NCI-H460 (cell line): ENCODE measurements at places on chromosomes 11 and 22.

DNA sequence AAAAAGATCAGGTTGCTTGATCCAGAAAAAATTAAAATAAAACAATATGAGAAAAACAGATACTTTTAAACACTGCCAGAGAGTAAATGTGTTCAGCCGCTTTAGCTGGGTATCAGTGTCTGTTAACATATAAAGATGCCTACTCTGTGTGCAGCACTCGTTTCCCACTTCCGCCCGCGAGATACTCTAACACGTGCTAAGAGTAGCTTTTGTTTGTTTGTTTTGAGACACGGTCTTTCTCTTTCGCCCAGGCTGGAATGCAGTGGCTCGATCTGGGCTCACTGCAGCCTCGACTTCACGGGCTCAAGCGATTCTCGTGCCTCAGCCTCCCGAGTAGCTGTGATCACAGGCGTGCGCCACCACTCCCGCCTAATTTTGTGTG is 531 bp upstream of the MEN1 start:
- no peak for DNase-seq

GRCh38 chr11:87425391-87425790 is 387.7 kb downstream of the TMEM135 start:
- no peak for DNase-seq

DNA sequence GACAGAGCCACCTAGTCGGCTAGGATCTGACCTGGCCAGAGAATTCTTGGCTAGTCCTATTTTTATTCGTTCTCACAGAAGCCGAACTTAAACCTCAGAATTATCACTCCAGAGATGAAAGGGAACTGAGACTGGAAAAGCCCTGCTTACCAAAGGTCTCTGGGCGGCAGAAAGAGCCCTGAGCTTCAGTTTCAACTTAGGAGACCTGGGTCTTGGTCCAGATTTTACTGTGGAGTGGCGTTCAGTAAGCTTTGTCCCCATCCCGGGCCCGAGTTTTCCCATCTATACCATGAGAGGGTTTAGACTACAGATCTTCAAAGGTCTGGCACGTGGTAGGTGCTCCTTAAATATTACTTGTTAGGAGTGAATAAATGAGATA is 516 bp downstream of the NEU3 start:
- DNase-seq = no peak

- DNase-seq = no peak
These were observed 117.8 kb downstream of the PDE2A start for GRCh38 chr11:72556433-72556832.

- no peak for DNase-seq
These were observed 10.5 kb downstream of the COA4 start for GRCh38 chr11:73866095-73866579.

- no peak for DNase-seq
These were observed 6.3 kb upstream of the C11orf91 start for GRCh38 chr11:33706966-33707365.

DNA sequence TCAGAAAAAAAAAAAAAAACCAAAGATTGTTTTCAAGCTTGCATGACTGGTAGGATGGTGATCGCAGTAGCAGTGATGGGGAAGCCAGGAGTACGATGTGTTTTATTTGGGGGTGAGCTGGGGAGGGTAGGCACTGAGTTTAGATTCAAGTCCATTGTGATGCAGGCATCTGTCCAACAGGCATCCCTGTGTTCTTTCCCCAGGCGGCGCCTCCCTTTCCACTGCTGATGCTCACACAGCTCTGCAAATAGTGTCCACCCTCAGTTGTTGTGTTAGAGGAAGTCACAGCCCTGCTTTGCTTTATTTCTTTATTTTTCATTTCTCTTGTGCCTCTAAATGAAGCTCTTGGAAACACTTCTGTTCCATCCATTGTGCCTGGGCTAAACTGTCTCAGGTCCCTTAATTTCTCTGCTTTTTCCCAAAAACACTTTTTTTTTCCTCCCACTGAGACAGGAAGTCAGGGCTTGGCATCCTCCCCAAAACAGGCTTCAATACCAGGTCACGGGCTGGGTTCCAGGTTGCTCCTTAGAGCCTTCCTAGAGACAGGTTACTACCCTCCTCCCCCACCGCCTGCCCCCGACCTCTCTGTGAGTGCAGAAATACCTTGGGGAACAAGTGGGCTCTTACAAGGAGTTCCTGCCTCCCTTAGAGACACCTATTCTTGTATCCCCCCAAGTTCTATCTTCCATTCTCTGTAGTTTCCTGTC is 38.6 kb upstream of the HSPA8 start:
- DNase-seq = no peak

GRCh38 chr11:108927791-108928545 is 263.1 kb downstream of the DDX10 start:
- no peak for DNase-seq

DNA sequence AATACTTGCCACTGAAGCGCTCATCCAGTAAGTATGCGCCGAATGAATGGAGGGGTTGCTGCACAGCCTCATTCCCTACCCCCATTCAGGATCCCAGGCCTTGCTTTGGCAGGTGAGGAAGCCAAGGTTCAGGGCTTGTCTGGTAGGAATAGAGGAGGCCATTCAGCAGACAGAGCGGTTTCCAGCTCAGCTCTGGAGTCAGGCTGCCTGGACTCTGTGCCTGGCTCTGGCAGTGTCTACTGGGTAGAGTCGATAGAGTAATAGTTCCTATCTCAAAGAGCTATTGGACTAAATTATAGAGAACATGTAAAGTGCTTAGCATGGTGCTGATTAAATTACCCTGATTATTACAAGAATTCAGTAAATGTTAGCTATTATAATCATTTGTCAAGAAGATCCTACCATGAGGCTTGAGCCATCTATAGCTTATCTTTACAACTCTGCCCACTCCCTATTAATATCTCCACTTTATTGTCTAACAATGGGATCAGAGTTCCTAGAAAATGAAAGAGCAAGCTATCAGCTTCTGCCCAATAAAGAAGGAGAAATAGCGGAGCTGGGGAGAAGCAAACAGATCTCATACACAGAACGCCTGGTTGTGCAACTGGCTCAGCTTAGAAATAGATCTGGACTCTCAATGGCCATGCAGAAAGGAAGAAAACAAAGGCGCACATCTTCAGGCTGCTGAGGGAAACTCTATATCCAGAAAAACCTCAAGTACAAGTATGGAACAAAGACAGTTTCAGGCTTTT is 6.6 kb upstream of the SNX32 start:
- no peak for DNase-seq

- DNase-seq = no peak
These were observed 690 bp downstream of the CSNK1E start for GRCh38 chr22:38316364-38317121.
